Naive thymus-derived CD8-positive, alpha-beta T cell (primary cell): ENCODE measurements at places on chromosomes 4 and X.

GRCh38 chr4:53890461-53890860, 173.9 kb downstream of the CHIC2 start:
- no peak for DNase-seq

- no peak for DNase-seq
These were observed 5.0 kb upstream of the SEL1L3 start for GRCh38 chr4:25867781-25868294.

GRCh38 chr4:151824656-151825055, 63.8 kb upstream of the GATB start:
- DNase-seq: no peak

DNA sequence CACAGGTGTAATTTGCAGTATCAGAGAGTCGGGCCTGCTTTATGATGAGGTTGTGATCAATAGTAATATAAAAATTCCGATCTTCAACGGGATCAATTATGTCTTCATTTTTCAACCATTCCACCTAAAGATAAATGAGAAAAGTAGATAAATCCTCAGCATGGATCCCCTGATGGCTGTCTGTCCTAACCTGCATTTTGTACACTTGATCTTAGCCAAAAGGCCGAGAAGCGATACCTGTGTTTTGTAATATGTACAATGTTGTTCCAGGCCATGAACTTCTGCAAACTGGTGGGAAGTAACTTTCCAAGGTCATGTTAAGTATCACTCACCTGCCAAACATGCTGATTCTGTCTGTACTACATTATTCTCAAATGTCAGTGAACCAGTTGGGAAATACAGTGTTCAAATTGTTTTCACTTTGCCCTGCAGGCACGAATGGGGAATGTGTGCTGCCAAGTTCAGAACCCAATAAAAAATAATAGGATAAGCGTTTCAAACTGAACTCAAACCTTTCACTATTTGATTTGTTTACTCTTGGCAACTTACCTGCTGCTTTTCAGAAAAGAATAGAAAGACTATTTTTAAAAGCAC, 298.1 kb downstream of the UNC5C start:
- no peak for DNase-seq

GRCh38 chrX:42902513-42902912, 124.5 kb upstream of the PPP1R2C start:
- no peak for DNase-seq
